Calu3 (cell line): ENCODE measurements at places on chromosomes 4 and X.

DNA sequence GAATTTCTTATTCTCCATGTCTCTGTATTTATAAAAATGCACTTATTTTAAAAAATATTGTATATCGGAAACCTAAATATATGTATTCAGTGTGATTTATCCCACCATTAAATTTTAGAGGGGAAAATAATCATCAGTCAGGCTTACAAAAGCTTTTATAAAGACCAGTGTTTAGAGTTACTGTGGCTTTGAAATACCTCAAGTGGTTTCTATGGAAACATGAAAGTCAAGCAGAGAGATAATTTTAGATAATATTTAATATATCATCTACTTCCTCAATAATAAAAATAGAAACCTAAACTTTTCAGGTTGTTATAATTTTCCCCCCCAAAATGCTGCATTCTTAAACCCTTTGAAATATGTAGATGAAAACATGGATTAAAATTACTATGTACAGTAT, 332.9 kb upstream of the PITX2 start:
- no peak for DNase-seq

GRCh38 chr4:23455456-23456158, 434.2 kb downstream of the PPARGC1A start:
- DNase-seq: peak; percentile 14

- no peak for DNase-seq
These were observed 213.1 kb upstream of the BOD1L1 start for GRCh38 chr4:13840502-13841190.

DNA sequence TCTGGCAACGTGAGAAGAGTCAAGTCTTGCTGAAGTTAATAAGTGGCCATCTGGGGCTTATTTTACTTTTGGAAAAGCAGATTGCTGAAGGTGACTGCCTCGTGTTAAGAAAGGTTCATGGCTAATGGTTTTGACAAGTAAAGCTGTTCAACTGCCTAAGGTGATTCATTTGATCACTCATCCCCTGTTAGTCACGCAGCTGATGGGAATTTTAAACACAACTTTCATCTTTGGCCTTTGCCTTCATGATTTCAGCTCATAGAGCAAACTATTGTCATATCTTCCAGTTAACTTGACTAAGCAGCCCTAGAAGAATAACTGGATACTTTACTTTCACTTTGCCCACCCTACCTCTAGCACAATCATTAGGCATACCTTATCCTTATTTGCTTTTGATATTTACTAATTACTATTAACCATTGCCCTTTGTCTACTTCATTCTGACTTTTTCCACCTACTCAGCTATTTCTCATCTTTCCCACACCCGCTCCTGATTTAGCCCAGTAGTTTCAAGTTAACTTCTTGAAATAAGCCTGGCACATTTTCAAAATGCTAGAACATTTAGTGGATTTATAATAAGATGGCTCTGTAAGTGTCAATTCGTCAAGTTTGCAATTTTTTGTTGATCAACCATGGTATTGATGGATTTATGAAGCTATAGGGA, 170.6 kb upstream of the S100G start:
- no peak for DNase-seq
